ENCODE measurements at places on chromosomes 12 and 14. TPM values are rescaled to one million over a fixed set of nuclear protein-coding genes. Genes with fewer than 3 reads are reported as not detected.
A peak's percentile ranks its signal among the peaks of the same experiment; 100 is the strongest.

DNA sequence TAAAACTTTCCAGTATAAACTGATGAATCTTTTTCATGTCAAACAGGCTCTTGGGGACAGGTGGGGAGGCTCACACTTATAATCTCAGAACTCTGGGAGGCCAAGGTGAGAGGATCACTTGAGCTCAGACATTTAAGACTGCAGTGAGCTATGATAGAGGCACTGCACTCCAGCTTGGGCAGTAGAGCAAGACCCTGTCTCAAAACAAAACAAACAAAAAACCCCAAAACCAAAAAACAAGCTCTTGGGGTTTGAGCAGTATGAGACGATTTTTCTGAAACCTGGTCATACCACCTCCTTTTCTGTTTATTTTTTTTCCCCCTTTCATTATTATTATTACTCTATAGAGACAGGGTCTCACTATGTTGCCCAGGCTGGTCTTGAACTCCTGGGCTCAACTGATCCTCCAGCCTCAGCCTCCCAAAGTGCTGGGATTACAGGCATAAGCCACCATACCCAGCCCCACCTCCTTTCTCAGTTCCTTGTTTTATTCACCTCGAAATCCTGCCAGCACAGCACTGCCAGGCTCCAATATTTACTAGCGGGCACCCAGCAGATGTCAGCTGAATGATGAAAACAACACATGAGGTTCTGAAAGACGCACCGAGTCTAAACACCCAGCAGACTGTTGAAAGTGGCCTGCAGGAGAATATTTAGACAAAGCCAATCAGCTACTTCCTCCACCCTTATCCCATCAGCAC, 19.5 kb upstream of the CDK17 start:
- DNase-seq: no peak

- no peak for DNase-seq
These were observed 808 bp downstream of the ACIN1 start for GRCh38 chr14:23093991-23094665.

- DNase-seq: no peak
These were observed 17.0 kb downstream of the ACIN1 start for GRCh38 chr14:23077962-23078361.

DNA sequence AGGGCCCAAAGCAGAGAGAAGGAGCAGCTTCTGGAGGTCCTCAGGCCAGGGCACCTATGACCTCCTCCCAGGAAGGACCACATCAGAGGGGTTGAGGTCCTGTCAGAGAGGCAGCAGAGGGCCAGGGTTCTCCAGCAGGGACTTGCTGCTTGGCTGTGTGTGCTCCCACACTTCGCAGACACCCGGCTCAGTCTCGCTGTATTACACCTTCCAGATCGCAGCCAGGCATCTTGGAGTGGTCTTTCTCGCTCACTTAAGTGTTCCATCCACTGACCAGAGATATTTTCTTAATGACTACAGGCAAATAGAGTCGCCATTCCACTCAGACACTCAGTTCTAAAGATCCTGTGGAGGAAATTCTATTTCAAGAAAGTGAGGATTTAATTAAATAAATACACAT, 84.3 kb downstream of the PRIMA1 start:
- DNase-seq: no peak

- no peak for DNase-seq
These were observed 1888.1 kb upstream of the SEL1L start for GRCh38 chr14:83421711-83422110.

- no peak for DNase-seq
These were observed 37.8 kb upstream of the ATF7IP start for GRCh38 chr12:14327711-14328110.

GRCh38 chr14:20179218-20179617, 11.5 kb upstream of the OR11G2 start:
- no peak for DNase-seq

DNA sequence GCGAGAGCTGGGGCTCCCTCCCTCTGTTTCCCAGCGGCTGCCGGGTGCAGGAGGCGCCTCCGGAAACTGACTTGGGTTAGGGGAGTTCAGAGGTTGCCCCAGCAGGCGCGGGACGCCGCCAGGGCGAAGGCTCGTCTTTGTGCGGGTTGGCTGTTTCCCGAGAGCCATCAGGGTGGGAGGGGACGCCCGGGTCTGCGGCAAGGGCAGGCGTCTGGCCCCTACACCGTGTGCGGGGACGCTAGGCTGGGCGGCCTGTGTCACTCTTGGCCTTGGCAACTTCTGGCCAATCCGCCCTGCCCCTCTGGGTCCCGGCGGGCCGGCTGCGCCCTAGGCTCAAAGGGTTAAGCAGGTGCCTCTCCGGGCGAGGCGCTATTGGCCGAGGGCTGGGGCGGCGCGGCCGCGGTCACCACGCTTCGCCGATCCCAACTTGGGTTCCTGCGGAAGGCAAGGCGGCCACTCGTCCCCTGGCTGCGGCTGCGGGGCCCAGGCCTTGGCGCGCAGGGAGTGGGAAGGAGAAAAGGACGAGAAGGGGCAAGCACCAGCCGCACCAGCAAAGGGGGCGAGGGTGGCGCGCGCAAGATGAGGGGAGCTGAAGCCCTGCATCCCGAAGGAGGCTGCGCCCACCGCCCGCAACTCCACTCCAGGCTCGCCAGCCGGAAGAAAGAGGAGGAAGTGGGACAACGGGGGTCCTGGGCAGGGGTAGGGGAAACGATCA, 5.6 kb upstream of the NPAS3 start:
- DNase-seq: no peak

- DNase-seq: no peak
These were observed 23.6 kb upstream of the BLTP3B start for GRCh38 chr12:100166232-100166631.

DNA sequence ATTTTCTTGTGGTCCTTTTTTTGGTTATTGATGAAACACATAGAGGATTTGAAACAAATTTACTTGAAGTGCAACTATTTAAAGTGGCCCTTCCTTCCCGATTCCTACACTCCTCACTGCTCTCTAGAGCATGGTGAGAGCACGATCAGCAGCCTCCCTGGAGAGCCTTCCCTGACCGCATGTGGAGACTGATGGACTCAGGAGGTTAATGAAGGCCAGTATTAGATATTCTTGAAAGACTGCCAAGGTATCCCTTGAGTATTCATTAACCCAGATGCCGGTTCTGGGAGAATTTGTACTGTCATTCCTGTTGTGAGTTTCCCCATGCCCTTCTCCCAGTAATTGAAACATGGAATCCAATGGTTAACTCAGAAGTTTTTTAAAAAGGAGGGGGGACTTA, 102.8 kb upstream of the FGD4 start:
- no peak for DNase-seq

- DNase-seq: peak; percentile 77
These were observed 70.2 kb upstream of the SLC38A2 start for GRCh38 chr12:46442738-46443137.

DNA sequence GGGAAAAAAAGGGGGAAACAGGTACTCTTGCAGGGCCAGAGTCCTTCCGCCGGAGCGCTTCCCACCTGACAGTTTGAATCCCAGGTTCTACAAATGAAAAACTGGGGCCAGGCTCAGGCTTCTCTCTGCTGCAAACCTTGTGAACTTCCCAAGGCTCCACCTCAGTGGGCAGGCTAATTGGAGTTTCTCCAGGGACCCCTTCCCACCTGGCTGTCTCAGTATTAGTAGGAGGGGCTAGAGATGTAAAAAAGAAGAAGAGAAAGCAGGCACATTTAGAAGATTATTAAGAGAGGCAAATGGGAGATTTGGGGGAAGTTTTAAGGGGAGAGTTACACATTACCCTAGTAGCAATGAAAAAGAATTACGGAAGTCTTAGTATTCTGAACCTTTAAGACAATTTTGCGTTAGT, 20.0 kb upstream of the CLEC2D start:
- DNase-seq: no peak

DNA sequence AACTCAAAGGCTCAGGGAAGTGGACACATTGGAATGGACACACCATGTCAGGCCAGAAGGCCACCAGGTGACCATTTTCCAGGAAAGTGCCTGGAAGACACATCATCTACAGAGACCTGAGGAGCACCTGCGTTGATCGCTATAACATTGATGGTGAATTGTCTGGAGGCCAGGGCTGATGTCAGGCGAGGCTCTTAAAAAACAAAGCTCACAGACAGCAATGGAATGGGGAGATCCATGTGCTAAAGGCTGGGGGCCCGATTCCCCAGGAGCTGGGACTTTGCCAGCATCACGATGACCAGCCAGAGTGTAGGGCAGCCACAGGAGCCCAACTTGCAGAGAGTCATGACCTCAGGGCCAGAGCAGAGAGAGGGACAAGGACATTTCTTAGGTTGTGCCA, 30.3 kb downstream of the DIO3 start:
- no peak for DNase-seq

GRCh38 chr12:2198005-2198501, 145.3 kb downstream of the CACNA1C start:
- peak; percentile 42 for DNase-seq

DNA sequence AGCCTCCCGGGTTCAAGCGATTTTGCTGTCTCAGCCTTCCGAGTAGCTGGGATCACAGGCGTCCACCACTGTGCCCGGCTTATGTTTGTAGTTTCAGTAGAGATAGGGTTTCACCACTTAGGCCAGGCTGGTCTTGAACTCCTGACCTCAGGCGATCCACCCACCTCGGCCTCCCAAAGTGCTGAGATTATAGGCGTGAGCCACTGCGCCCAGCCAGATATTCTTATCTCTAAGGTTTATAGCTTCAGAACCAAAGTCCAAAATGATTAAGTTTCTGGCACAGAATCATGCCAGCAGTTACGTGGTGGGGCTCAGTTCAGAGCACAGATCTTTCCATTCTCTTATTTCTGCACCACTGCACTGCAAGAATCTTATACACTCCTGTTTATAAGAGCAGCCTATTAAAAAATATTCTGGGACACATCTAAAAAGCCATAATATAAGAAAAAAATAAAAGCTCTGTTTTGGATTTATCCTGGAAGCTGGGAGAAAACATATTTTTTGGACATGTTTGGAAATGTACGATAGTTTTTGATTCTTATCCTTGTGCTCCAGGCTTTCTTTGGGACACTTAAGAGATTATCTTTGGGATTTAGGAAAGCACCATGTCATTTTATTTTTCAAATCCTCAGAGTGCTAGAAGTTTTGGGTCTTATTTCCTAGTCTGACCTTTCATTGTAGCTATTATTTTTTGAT, 129.6 kb downstream of the LMNTD1 start:
- no peak for DNase-seq

GRCh38 chr12:18552829-18553228, 185.0 kb downstream of the PLCZ1 start:
- no peak for DNase-seq

- no peak for DNase-seq
These were observed 337.9 kb upstream of the NOVA1 start for GRCh38 chr14:26935733-26936132.

DNA sequence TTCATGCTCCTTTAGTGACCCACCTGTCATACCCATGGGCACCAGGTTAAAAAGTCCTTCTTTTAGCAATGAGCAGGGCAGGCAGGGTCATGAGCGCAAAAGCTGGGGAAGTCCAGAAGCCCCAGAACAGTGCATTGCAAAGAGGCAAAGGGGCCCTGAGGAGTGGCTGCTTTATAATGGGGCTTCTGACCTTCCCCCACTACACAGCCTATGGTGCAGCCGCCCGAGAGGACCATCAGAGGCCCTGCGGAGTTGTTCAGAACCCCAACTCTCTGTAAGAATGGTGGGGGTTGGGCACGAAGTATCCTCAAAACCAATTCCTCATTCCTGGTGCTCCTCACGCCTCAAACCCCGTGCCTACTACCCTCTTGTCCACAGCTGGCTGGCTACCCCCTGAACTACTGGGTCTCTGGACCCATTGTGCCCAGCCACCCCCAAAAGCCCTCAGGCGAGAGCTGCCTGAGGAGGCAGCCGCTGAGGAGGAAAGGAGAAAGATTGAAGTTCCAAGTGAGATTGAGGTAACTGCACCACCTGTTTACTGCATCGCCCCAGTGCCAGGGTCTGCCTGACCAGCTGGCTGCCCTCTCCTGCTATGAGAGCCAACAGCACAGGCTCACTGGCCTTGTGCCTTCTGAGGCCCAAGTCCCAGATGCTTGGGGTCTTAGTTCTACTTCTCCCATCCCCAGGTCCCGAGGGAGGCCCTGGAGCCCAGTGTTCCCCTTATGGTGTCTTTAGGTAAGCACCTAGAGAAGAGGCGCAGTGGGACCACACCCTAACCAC, 6.7 kb downstream of the REC8 start:
- DNase-seq: no peak

DNA sequence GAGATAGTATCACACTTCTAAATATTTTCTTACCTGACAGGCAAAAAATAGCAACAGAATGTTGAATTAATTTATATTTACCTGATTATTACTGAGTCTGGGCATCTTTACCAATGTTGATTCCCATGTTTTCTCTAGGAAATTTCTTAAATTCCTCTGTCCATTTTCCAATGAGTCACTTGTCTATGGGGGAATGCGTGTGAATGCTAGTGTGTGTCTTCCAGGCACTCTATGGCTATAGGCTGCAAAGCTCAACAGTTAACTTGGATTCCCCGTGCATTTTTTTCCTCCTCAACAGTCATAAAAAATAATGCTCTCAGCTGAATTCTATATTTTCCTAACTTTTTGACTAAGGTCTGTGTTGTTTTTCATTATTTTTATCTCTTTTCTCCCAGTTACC, 1385.8 kb upstream of the FLRT2 start:
- no peak for DNase-seq

GRCh38 chr12:28021704-28022103, 49.2 kb upstream of the PTHLH start:
- DNase-seq: no peak

DNA sequence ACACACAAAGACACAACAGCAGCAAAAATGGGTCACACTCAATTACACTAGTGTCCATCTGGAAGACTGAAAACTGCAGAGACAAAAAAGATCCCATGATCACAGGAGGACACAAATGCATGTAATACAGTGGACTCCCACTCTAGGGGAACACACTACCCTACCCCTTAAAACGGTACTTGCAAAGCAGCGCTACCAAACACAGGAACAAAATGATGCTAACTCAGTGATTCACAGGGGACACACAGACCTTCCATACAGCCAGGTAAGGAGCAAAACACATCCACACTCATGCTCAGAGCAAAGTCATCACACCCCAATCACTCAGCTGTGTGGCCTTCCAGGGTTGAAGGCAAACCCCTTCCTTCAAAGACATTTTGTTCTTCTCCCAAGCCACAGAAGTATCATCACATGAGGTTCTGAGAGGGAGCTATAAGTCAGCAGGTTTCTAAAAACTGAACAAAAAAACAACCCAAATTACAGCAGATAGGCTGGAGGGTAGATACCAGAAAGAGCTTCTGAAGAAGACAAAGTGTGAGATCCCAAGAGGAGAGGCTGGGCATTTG, 14.8 kb downstream of the SMUG1 start:
- DNase-seq: no peak

The MANSC1 gene
- 0.20 TPM for total RNA-seq

The STYX gene
- 16.3 TPM for total RNA-seq

The ACOT6 gene
- not detected for total RNA-seq

The DRAM1 gene
- 20.3 TPM for total RNA-seq

The KRT71 gene
- not detected for total RNA-seq

The UBC gene
- 1,259 TPM for total RNA-seq

The AMN1 gene
- 26.9 TPM for total RNA-seq

The MYH7 gene
- not detected for total RNA-seq

The SLC5A8 gene
- total RNA-seq: not detected
